ENCODE measurements at places on chromosomes 13 and 19. TPM values are rescaled to one million over a fixed set of nuclear protein-coding genes. Genes with fewer than 3 reads are reported as not detected.

GRCh38 chr13:24660023-24660741 lies 20.0 kb upstream of the ATP12A start:
- no peak for DNase-seq
- no peaks in the 10 kb centered on the region for H3K4me1 ChIP-seq
- H3K36me3 ChIP-seq: no peaks in the 10 kb centered on the region
- no peak overlapping the region for H3K27ac ChIP-seq
- H3K27me3 ChIP-seq: peaks cover 18% of the 10 kb centered on the region

GRCh38 chr13:36513266-36513665 lies 81.0 kb downstream of the CCNA1 start:
- no peaks in the 10 kb centered on the region for H3K36me3 ChIP-seq
- DNase-seq: no peak
- no peak overlapping the region for H3K27ac ChIP-seq
- no peaks in the 10 kb centered on the region for H3K27me3 ChIP-seq
- no peak overlapping the region for H3K4me3 ChIP-seq

Gene PCDH17
- total RNA-seq: not detected

Gene KIR3DL1
- total RNA-seq: not detected

GRCh38 chr19:7137120-7137519 lies 67.6 kb downstream of the ZNF557 start:
- no peaks in the 10 kb centered on the region for H3K4me1 ChIP-seq
- H3K27me3 ChIP-seq: no peaks in the 10 kb centered on the region
- H3K4me3 ChIP-seq: no peak overlapping the region
- no peak overlapping the region for H3K27ac ChIP-seq
- no peaks in the 10 kb centered on the region for H3K36me3 ChIP-seq

GRCh38 chr19:33241530-33242101 lies 16.0 kb upstream of the SLC7A10 start:
- no peaks in the 10 kb centered on the region for H3K4me1 ChIP-seq
- no peak overlapping the region for H3K4me3 ChIP-seq
- DNase-seq: no peak
- H3K27me3 ChIP-seq: no peaks in the 10 kb centered on the region
- no peak overlapping the region for H3K27ac ChIP-seq
- no peaks in the 10 kb centered on the region for H3K36me3 ChIP-seq

DNA sequence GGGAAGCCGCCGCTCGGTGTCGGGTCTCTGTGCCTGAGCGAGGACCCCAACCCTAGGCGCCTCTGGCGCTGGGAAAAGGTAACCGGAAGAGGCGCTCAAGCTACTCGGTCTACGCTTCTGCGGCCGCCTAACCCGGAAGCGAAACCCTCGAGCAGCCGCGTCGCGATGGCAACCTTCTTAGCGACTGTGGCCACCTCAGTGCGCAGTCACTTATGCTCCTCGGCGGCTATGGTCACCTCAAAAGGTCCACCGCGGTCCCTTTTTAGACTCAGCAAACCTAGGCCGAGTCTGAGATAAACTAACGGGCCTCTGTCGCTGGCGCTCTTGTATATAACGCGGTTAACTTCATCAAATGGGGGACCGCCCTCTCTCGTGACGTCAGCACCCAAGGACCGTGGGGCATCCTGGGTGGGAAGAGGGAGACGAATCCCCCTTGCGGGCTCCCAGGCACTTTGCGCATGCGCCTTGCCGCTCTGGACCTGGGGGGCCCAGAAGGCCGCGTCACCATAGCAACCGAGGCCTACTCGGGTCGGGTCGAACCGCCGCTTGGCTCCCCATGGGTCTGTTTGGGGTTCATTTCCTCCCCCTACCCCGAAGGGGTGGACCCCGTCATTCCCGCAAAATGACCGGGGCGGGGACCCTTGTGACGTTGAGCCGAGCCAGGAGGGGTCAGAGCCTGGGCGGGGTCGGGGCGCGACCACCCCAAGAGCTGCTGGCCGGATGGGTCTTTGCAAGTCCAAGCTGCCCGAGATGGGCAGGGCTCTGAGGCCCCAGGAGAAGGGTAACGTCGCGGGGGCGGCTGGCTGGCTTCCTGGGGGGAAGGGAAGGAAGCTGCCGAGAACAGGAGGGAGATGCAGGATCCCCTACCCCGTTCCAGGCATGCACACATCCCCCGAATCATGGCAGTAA lies at the start of gene GTF2F1:
Gene GTF2F1 (minus strand): TSS at position 91 of the 909 bp plus-strand sequence. CDS start 169 bp downstream, outside the sequence.
- H3K27me3 ChIP-seq: no peaks in the 10 kb centered on the region
- peak; percentile 96 for DNase-seq
- peak within 1 kb of the TSS; percentile 96 for H3K4me3 ChIP-seq
- H3K4me1 ChIP-seq: peaks cover 28% of the 10 kb centered on the region

DNA sequence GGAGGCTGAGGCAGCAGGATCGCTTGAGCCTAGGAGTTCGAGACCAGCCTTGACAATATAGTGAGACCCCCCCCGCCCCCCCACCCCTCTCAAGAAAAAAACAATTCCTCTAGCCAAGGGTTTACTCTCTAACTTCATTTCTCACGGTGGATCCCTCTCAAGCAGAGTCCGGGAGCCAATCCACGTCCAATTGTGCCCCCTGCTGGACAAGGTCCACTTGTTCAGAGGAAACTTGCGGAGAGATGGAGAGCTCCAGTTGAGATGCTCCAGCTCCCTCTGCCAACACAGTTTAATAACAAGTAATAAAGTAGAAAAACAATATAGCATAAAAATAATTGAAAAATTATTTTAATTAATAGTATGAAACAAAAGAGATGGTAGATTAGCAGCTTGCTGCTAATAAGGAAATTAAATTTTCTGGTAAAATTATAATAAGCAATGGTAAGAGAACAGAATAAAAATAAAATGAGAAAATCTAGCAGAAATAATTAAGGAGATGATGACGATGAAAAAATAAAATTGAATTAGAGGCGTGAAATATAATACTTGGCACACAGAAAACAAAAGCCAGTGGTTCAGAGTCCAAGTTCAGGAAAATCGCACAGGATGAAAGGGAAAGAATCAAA lies 14.5 kb upstream of the SIGLEC14 start:
- H3K27ac ChIP-seq: no peak overlapping the region
- H3K4me1 ChIP-seq: peaks cover 4% of the 10 kb centered on the region
- peak; percentile 76 for DNase-seq
- peaks cover 19% of the 10 kb centered on the region for H3K27me3 ChIP-seq
- H3K4me3 ChIP-seq: no peak overlapping the region

Gene ACTL9
- not detected for total RNA-seq

- H3K27me3 ChIP-seq: no peaks in the 10 kb centered on the region
- peak overlapping the region; percentile 99 for H3K4me3 ChIP-seq
- H3K27ac ChIP-seq: peak overlapping the region; percentile 99
- peaks cover 57% of the 10 kb centered on the region for H3K4me1 ChIP-seq
- DNase-seq: no peak
Observed at GRCh38 chr13:41059456-41060081, 1.7 kb upstream of the WBP4 start.

DNA sequence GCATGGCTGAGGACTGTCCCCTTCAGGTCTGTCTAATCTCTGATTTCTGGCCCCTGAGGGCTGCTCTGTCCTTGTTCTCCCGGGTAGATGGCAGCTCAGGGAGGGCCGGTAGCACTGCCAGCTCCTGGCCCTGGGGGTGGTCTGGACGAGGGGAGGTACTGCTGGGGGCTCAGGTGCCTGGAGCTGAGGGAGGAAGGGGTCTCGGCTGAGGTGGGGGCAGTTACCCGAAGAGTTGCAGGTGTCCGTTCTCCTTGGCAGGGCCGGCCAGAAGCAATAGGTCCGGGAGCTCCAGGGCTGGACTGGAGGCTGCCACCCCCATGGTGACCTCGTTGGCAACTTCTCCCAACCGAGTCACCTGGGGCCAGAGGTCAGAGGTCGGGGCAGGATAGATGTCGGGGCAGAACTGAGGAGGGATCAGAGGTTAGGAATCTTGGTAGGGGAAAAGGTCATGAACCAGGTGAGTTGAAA lies 1.2 kb upstream of the EMC10 start:
- H3K27ac ChIP-seq: peak overlapping the region; percentile 44
- H3K27me3 ChIP-seq: no peaks in the 10 kb centered on the region
- DNase-seq: no peak
- H3K4me1 ChIP-seq: peaks cover 16% of the 10 kb centered on the region

DNA sequence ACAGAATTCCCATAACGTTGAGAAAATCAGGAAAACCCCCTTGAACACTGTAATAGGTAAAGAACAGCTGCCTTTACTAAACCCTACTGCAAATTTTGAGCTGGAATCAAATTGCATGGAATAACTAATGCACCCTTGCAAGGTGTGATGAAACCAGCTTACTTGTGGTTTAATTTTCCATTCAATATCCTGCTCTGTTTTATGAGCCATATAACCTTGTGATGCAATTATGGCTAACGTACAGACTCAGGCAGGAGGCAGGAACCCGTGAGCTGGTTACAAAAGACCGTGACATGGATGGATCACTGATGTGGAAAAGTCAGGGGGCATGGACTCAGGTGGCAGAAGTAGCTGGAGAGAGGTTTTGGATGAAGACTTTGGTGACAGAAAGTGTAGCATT lies 438.6 kb downstream of the COG6 start:
- H3K27me3 ChIP-seq: no peaks in the 10 kb centered on the region
- no peak overlapping the region for H3K27ac ChIP-seq
- H3K4me3 ChIP-seq: no peak overlapping the region
- peaks cover 23% of the 10 kb centered on the region for H3K4me1 ChIP-seq

DNA sequence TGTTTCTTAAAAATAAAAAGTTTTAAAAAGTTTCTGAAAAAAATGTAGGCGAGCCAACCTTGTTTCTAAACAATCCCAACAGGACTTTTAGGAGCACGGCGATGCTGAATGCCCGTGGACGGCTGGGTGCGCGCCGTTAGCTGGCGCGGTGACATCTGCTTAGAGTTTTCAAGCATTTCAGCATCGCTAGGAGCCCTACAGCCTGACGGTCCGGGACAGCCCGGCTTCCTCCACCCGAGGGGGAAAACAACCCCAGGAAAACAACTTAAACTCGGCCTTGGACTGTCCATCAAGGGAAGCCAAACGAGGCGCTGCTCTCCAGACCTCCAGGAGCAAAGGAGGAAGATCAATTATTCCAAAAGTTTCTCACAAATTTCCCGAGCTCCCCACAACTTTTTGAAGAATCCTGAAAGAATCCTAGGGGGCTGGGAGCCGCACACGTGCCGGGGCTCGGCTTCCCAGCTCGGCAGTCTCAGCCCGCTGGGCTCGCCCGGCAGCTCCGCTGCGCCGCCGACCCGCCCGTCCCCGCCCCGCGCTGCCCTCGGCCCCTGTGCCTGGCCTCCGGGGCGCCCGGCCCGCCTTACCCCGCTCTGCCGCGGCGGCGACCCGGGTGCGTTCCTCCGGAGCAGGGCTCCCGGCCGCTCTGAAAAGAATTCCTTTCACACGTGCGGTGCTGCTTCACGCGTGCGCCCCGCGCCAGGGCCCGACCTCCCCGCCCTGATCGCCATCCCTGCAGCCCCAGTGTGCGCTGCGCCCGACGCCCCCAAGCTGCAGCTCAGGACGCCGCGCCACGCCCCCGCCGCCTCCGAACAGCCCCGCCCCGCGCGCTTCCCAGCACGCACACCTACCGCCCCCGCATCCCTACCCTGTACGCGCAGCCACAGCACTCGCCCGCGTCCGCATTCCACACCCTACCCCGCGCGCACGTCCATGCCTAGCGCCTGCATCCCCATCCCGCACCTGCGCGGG lies at the start of gene GJA3:
Gene GJA3 (minus strand): TSS at position 747 of the 969 bp plus-strand sequence. CDS start 17,764 bp downstream, outside the sequence.
- peaks cover 24% of the 10 kb centered on the region for H3K4me1 ChIP-seq
- peaks cover 38% of the 10 kb centered on the region for H3K27me3 ChIP-seq
- H3K36me3 ChIP-seq: peaks cover 2% of the 10 kb centered on the region
- peak within 1 kb of the TSS; percentile 78 for H3K4me3 ChIP-seq
- H3K27ac ChIP-seq: no peak within 1 kb of the TSS

GRCh38 chr13:59368693-59369092 lies 795.0 kb downstream of the DIAPH3 start:
- no peaks in the 10 kb centered on the region for H3K36me3 ChIP-seq
- no peak overlapping the region for H3K4me3 ChIP-seq
- no peak for DNase-seq
- no peaks in the 10 kb centered on the region for H3K4me1 ChIP-seq

DNA sequence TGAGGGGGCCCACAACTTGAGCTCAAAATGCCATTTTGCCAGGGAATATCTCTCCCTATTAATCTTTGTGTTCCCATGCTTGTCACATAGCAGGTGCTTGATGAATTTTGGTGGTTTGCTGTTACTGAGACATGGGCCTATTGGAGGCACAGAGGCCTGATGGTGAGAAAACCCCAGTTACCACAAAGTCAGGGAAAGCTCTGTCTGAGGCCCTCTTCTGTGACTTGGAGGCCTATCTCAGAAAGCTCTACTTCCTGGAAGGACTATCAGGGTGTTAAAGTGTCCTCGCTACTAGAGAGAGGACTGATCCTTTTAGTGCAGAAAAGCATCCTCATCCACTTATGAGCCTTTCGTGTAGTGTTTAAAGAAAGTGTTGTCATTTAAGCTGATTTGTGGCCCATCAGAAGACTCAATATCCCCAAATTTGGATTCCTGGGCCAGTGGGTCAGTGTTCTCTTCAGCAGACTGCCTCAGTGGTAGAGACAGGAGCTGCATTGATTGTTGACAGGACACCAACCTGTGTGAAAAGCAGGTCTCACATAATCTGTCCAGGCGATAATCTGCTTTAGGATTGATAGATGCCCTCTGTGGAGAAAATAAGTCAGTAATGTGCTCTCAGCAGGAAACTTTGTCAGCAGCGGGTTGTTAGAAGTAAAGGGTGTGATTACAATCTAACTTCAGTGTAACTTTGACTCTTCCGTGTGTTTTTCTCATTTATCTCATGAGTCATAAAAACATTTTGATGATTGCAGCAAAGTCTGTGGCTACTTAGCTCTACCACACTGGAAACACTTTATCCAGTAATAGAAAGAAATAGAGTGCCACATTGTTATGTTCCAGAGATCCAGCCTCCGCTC lies 121.0 kb downstream of the AKAP11 start:
- H3K4me1 ChIP-seq: peaks cover 83% of the 10 kb centered on the region
- H3K27me3 ChIP-seq: no peaks in the 10 kb centered on the region
- H3K4me3 ChIP-seq: peak overlapping the region; percentile 49

- H3K36me3 ChIP-seq: no peaks in the 10 kb centered on the region
- peaks cover 15% of the 10 kb centered on the region for H3K4me1 ChIP-seq
- H3K27ac ChIP-seq: no peak overlapping the region
- H3K4me3 ChIP-seq: no peak overlapping the region
- peak; percentile 21 for DNase-seq
- peaks cover 38% of the 10 kb centered on the region for H3K27me3 ChIP-seq
Observed at GRCh38 chr13:80338781-80339562, 2.0 kb downstream of the SPRY2 start.

- DNase-seq: no peak
- H3K27ac ChIP-seq: no peak overlapping the region
- no peaks in the 10 kb centered on the region for H3K4me1 ChIP-seq
- no peak overlapping the region for H3K4me3 ChIP-seq
- no peaks in the 10 kb centered on the region for H3K27me3 ChIP-seq
Observed at GRCh38 chr13:101397742-101398141, 18.6 kb downstream of the NALCN start.

Gene TRPC4
- not detected for total RNA-seq

- peaks cover 58% of the 10 kb centered on the region for H3K4me1 ChIP-seq
- DNase-seq: no peak
- H3K4me3 ChIP-seq: no peak overlapping the region
- no peaks in the 10 kb centered on the region for H3K27me3 ChIP-seq
Observed at GRCh38 chr19:14437578-14438140, 4.6 kb downstream of the PKN1 start.

GRCh38 chr13:27905650-27906049 lies 14.2 kb upstream of the PDX1 start:
- no peak for DNase-seq
- no peaks in the 10 kb centered on the region for H3K36me3 ChIP-seq
- H3K27ac ChIP-seq: no peak overlapping the region
- H3K4me3 ChIP-seq: no peak overlapping the region

Gene SH2D3A
- 28.2 TPM for total RNA-seq

Gene CPAMD8
- total RNA-seq: 0.13 TPM
